ENCODE measurements at places on chromosomes 2 and 18. TPM values are rescaled to one million over a fixed set of nuclear protein-coding genes. Genes with fewer than 3 reads are reported as not detected.

DNA sequence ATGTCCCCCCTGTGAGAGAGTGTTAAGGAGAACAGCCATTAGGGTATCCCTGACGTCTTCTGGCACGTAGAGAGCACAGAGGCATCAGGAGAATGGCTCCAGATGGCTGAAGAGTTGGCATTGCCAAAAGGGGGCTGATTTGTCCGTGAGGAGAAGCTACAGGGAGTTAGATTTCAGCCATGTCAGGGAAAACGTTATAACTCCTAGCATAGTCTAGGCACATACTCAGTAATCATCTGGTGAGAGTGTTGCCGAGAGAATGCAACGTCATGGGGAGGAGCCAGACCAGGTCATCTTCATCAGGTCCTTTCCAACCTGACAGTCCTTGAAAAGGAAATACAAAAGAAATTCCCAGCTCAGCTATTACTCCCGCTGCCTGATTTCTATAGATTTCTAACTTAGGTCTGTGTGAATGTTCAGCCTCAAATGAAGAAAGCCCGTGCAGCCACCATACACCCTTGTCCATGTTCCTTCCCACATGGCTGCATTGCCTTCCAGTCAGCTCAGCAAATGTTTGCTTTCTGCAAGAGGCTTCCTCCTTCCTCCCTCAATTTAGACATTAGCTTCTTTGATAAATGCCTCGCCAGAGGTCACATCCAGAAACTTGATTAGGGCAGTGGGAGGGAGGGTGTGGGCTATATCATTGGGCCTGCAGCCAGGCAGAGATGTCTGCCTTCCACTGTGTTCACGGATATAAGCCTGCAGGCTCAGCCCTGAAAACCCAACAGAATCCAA, 93.0 kb downstream of the STPG4 start:
- no peak for DNase-seq

GRCh38 chr2:240111253-240111652, 24.9 kb downstream of the COPS9 start:
- DNase-seq = no peak

GRCh38 chr18:6155707-6156106, 259.0 kb downstream of the L3MBTL4 start:
- DNase-seq = no peak

GRCh38 chr2:33322612-33323011, 153.8 kb upstream of the RASGRP3 start:
- no peak for DNase-seq

DNA sequence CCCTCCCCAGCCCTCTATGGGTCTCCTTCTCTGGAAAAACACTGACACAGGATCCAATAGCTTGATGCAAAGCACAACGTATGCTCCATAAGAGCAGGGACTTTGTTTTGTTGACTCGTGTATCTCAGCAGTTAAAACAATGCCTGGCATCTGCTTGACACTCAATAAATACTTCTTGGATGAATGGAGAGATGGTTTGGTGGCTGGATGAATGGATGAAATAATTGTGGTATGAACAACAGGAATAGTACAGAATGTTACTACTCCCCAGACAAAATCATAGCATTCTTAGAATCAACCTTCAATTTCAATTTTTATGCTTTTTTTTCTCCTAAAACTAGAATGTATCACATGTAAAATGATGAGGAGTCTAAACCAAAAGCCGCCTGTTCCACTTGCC, 57.4 kb downstream of the KCNE4 start:
- no peak for DNase-seq

GRCh38 chr18:7290077-7290476, 59.2 kb downstream of the LRRC30 start:
- DNase-seq = no peak

- DNase-seq = no peak
These were observed 71.4 kb downstream of the KCNF1 start for GRCh38 chr2:10982931-10983701.

DNA sequence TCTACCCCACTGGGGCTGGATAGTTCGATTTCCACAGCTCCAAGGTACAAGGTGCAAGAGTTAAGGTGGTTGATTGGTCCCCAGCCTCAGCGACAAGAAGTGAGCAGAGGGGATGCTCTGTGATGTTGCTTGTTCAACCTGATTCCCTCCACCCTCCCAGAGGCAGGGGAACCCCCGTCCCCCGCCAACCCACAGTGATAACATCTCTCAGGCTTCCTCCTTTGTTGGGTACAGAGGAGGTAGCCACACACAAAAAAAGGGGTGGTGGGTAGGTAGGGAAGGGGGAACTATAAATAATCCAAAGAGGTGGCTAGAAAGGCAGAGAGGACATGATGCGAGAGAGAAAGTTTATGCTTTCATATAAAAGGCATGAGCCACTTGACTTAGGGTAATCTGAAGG, 192.9 kb upstream of the POU3F3 start:
- no peak for DNase-seq

DNA sequence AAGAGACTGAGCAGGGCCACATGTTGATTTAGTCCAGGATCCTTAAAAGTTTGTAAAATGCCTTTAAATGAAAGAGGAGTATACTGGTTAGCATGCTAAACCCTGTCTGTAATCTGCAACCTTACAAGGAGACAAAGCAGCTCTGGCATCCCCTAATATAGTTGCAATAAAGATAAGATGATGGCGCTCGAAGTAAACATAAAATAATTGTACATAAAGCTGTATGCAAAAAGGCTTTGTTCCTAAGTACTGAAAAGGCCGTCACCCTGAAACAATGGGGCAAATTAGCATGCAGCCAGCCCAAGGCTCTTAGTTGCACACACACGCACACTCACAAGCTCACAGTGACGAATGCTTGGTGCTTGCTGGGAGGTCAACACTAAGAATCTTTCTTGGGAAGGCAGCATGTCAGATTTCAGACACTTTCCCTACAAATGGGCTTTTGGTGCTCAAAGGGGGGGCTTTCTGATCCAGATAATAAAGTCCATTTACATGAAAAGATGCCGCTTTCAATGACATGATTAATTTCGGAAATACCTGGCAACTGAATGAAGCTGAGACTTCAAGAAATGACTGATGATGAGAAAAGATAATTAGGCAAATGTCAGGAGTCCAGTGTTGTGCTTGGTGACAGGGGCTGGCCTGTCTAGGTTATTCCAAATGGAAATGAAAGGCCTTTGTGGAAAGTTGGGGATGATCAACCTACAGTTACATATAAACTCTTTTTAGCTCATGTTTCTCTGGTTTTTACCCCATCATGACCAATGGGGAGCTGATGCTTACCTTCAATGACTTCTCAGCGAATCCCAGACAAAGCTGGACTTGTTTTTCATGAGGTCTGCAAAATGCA, 370.3 kb downstream of the MEIS1 start:
- no peak for DNase-seq

GRCh38 chr2:62595474-62595873, 89.5 kb upstream of the TMEM17 start:
- DNase-seq = no peak

GRCh38 chr18:11840493-11840892, 10.7 kb upstream of the CHMP1B start:
- no peak for DNase-seq

GRCh38 chr2:72146347-72147302, 1.0 kb downstream of the CYP26B1 start:
- no peak for DNase-seq

DNA sequence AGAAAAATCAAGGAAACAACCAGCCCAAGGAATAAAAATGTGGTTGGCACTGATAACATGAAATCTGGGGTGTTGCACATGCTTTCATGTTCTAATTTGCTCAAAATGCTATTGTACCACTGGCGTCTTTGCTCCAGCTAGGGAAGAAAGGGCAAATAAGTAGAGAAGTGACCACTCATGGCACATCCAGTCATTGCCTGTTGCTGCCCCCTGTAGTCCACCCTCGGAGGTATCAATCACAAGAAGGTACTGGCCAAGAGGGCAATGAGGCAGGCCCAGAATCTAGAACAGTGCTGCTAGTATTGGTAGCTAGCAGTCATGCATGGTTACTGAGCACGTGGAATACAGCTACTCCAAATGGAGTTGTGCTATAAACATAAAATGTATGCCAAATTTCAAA, 213.4 kb downstream of the CDCA7 start:
- peak; percentile 4 for DNase-seq

DNA sequence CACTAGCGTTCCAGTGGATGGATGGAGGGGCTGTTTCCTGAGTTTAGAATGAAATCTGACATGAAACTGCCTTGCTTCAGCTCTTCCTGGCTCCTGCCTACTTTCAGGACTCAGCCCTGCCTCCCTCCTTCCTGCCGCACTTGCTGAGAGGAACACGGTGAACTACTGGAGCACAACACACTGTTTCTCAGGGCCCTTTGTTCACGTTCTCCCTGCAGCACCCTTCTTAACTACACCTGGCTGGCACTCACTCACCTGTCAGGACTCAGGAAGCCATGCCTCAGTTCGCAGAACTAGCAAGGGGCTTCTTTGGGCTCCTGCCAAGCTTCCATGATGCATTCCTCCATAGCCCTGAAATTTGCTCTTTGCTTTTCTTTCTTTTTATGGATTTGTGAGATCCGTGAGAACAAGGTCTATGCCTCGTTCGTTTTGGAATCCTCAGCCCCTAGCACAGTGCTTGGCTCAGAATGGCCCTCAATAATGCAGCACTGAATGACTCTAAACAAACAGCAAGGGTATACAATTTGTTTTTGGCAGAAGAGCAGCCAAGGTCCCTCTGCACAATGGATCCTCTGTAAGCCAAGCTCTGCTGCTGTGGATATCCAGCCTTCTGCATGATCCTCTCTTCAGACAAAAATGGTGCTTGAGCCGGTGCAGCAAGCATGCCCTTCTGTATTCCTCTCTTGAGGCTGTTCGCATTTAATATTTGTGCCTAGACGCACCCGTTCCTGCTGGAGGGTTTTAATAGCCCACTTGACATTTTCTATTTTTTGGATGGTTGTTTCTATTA, 357.0 kb downstream of the TSN start:
- no peak for DNase-seq

- DNase-seq = peak; percentile 94
These were observed 26.3 kb downstream of the RMC1 start for GRCh38 chr18:23529604-23530003.

- DNase-seq = no peak
These were observed 289.1 kb downstream of the GBX2 start for GRCh38 chr2:235879116-235879515.

Gene SPATA3
- not detected for total RNA-seq

Gene CHST9
- 0.38 TPM for total RNA-seq

Gene EMILIN1
- under 0.01 TPM for total RNA-seq

Gene TANC1
- 29.5 TPM for total RNA-seq

Gene SFXN5
- total RNA-seq = 5.3 TPM

Gene SOWAHC
- total RNA-seq = 63.5 TPM

Measured in bronchial epithelial cell (primary cell).